Hepatocyte (in vitro differentiated cells): ENCODE measurements at places on chromosomes 16 and 17. TPM values are rescaled to one million over a fixed set of nuclear protein-coding genes. Genes with fewer than 3 reads are reported as not detected.

- DNase-seq: no peak
- no peak overlapping the region for H3K27ac ChIP-seq
- no peaks in the 10 kb centered on the region for H3K4me1 ChIP-seq
- H3K27me3 ChIP-seq: no peaks in the 10 kb centered on the region
- no peak overlapping the region for H3K4me3 ChIP-seq
- H3K36me3 ChIP-seq: no peaks in the 10 kb centered on the region
Measured at GRCh38 chr17:42453439-42453838, 5.2 kb upstream of the ATP6V0A1 start.

Gene G6PC1
- polyA plus RNA-seq: 8.2 and 24.2 TPM in 2 replicates

GRCh38 chr16:70594569-70594968, 51.8 kb upstream of the IL34 start:
- no peaks in the 10 kb centered on the region for H3K36me3 ChIP-seq
- H3K27ac ChIP-seq: no peak overlapping the region
- no peaks in the 10 kb centered on the region for H3K27me3 ChIP-seq
- DNase-seq: no peak
- H3K4me1 ChIP-seq: peaks cover 24% of the 10 kb centered on the region

Gene GAST
- polyA plus RNA-seq: 2.3 TPM in 1 of 2 replicates, not detected in the other

Gene RAB37
- 7.0 and 11.8 TPM in 2 replicates for polyA plus RNA-seq

DNA sequence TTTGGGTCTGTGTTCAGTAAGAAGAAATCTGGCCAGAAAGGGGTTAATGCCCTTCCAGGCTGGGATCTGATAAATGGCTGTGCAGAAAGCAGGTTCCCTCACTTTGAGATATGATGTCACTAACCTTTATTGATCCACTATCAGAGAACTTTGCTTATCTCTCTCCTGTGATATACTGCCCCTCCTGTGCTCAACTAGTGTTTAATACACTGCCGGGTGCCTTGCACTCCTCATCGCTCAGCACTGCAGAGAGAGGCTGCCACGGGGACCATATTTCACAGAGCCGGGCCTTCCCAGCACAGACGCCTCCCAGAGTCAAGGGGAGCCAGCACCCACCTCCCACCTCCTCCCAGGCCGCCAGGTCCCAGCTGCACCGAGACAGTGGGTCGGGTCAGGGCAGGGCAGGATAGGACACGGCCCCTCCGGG, 20.2 kb downstream of the ZFHX3 start:
- peak overlapping the region; percentile 13 for H3K27ac ChIP-seq
- H3K36me3 ChIP-seq: no peaks in the 10 kb centered on the region
- H3K27me3 ChIP-seq: no peaks in the 10 kb centered on the region
- DNase-seq: peak; percentile 12
- H3K4me1 ChIP-seq: peaks cover 54% of the 10 kb centered on the region
- no peak overlapping the region for H3K4me3 ChIP-seq

Gene RDM1
- polyA plus RNA-seq: 2.1 TPM in 1 of 2 replicates, not detected in the other

GRCh38 chr17:35486920-35487732, 38.6 kb upstream of the SLFN13 start:
- peak; percentile 25 for DNase-seq
- peaks cover 6% of the 10 kb centered on the region for H3K4me1 ChIP-seq
- no peak overlapping the region for H3K27ac ChIP-seq
- no peak overlapping the region for H3K4me3 ChIP-seq
- peaks cover 92% of the 10 kb centered on the region for H3K27me3 ChIP-seq

GRCh38 chr17:73166731-73167581, 2.1 kb downstream of the SSTR2 start:
- no peak overlapping the region for H3K4me3 ChIP-seq
- no peak for DNase-seq
- H3K36me3 ChIP-seq: no peaks in the 10 kb centered on the region
- H3K27ac ChIP-seq: no peak overlapping the region

GRCh38 chr17:9611557-9611956, 33.8 kb upstream of the USP43 start:
- H3K27ac ChIP-seq: no peak overlapping the region
- H3K36me3 ChIP-seq: no peaks in the 10 kb centered on the region
- DNase-seq: no peak
- no peaks in the 10 kb centered on the region for H3K27me3 ChIP-seq
- H3K4me3 ChIP-seq: no peak overlapping the region

- no peaks in the 10 kb centered on the region for H3K27me3 ChIP-seq
- DNase-seq: peak; percentile 59
- peaks cover 12% of the 10 kb centered on the region for H3K4me1 ChIP-seq
- H3K27ac ChIP-seq: peak overlapping the region; percentile 99
Measured at GRCh38 chr17:7014995-7015958, 2.9 kb downstream of the RNASEK start.

GRCh38 chr17:53571342-53571741, 251.4 kb upstream of the KIF2B start:
- DNase-seq: no peak
- H3K4me3 ChIP-seq: no peak overlapping the region
- no peaks in the 10 kb centered on the region for H3K36me3 ChIP-seq
- no peaks in the 10 kb centered on the region for H3K27me3 ChIP-seq

DNA sequence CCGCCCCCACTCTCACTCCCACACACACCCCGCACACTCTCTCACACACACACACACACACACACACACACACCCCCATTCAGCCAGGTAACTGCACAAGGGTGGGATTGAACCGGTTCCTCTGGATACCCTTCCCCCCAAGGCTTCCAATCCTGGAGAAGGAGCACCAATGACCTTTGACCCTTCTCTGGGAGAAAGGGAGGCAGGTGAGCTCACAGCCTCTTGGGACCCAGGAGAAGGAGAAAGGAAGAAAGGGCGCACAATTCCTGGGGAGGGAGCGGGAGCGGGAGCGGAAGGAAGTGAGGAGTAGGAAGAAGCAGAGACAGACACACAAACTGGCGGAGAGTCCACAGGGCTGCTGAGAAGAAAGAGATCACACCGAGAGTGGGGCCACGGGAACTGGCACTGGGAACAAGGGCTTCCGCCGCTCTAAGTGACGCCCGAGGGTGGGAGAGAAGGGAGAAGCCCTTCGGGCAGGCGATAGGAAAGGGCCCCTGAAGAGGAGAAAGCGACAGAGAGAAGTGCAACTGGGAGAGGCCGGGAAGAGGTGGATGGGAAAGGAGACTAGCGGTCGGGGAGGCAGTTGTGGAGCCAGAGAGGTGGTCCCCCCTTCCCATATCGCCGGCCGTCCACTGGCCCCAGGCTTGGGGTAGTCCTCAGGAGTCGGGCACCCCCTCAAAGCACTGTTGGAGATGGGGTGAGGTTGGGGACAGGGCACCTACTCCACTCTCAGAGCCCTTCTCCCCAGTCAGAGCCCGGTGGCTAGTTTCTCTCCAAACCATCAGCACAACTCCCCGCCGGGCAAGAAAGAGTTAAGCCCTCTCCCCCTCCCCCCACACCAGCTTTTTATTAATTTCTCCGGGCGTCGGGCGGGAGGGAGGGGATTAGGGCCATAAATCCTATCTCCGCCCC, 1.3 kb downstream of the SAMD14 start:
- H3K4me3 ChIP-seq: peak overlapping the region; percentile 58
- no peaks in the 10 kb centered on the region for H3K36me3 ChIP-seq
- DNase-seq: peak; percentile 44
- peaks cover 21% of the 10 kb centered on the region for H3K4me1 ChIP-seq
